Stimulated activated CD4-positive, alpha-beta T cell treated with anti-CD3 and anti-CD28 coated beads, Interleukin-1b, Interleukin-23, amount 100 ng/mL, for 1 hour (primary cell): ENCODE measurements at places on chromosomes 5 and 9.

DNA sequence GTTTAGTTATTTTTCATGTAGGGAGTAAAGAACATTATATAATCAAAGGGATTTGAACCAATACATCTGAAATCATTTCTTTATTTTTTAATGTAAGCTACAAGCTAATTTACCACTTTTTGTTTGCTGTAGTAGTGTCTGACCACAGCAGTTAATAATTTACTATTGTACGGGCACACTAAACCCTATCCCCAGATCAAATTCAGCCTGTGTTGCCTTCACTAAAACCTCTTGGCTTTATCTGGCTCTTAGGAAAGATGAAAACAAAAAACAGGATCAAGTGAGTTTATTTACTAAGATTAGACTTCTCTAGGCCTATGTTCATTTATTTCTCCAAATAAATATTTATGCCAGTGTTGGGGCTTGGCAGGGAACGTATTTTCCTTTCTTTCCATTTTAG is 384.1 kb downstream of the EBF1 start:
- no peak for DNase-seq

DNA sequence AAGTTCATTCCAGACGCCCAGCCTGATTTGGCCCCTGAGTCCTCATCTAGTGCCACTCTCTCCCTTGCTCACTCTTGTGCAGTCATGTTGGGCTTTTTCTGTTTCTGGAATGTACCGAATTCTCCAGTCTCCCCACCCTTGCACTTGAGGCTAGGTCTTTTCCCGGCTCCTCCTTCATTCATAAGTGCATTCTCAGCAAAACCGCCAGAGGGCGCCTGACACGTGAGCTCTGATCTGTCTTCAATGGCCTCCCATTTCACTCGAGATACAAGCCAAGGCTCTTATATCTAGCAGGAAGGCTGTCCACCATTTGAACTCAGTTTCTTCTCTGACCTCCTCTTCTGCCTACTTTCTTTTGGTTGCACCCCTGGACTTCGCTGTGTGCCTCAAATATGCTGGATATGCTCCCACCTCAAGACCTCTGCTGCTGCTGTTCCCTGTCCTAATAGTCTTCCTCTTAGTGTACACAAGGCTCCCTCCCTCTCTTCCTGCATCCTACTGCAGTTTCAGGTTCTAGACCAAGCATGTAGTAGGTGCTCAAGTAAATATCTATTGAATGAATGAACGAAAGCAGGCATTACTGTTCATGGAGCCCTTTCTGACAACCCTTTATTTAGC is 568.1 kb upstream of the WWC1 start:
- peak; percentile 18 for DNase-seq

GRCh38 chr5:124906339-124907097 is 160.1 kb upstream of the ZNF608 start:
- no peak for DNase-seq

DNA sequence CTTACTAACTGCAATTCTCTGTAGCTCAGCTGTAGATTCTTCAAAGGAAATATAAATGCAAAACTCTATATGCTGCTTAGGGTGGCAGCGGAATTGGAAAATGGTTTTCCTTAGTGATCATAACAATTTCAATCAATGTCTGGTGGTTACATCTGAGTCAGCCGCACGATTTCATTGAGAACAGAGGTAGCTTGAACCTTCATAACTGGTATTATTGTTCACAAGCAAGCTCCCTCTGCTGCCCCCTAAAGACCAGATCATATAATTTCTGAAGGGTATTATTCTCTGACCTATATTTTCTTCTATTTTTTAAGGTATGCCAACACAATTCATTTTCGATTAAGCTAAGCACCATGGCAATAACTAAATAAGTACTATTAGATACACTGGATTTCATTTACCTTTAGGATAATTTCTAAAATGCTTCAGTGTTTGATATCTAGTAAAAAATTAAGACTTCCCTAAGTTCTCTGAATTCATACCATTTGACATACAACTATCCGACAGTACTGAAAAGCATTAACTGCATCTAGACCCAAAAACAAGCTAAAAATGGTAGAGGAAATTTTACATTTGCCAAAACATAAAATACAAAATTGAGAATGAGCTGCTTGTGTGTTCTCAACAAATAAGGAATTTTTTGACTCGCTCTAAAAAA is 181.1 kb upstream of the SPEF2 start:
- no peak for DNase-seq
